ENCODE measurements at places on chromosomes 6 and 20. TPM values are rescaled to one million over a fixed set of nuclear protein-coding genes. Genes with fewer than 3 reads are reported as not detected.

DNA sequence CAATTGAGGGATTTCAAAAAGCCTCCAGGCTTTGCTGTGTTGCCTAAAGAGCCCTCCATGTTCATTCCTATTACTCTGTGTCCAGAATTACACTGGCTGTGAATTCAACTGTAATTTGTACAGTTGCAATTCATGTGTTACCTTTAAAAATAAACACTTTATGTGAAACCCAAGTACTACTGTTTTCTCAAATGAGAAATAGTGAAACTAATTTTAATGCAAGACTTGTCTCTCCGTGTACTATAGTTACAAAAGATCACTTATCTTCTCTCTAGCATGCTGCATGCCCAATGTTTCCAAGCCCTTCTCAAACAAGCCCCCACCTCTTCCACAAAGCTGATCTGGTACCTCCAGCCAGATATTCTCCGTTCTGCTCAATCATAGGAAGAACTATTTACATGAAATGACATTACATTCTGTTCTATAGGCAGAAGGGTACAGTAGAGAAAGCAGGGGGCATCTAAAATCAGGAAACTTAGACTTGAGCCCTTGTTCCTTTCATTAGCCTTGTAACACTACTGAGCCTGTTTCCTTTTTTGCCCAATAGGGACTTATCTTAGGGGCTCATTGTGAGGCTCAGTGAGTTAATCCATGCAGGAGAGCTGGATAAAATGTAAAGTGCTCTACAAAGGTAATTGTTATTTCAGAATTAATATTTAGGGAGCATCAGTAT, 12.3 kb upstream of the COL9A1 start:
- no peaks in the 10 kb centered on the region for H3K4me1 ChIP-seq
- H3K27me3 ChIP-seq = peaks cover 3% of the 10 kb centered on the region
- H3K4me3 ChIP-seq = no peak overlapping the region
- H3K36me3 ChIP-seq = no peaks in the 10 kb centered on the region
- DNase-seq = no peak
- H3K27ac ChIP-seq = no peak overlapping the region

DNA sequence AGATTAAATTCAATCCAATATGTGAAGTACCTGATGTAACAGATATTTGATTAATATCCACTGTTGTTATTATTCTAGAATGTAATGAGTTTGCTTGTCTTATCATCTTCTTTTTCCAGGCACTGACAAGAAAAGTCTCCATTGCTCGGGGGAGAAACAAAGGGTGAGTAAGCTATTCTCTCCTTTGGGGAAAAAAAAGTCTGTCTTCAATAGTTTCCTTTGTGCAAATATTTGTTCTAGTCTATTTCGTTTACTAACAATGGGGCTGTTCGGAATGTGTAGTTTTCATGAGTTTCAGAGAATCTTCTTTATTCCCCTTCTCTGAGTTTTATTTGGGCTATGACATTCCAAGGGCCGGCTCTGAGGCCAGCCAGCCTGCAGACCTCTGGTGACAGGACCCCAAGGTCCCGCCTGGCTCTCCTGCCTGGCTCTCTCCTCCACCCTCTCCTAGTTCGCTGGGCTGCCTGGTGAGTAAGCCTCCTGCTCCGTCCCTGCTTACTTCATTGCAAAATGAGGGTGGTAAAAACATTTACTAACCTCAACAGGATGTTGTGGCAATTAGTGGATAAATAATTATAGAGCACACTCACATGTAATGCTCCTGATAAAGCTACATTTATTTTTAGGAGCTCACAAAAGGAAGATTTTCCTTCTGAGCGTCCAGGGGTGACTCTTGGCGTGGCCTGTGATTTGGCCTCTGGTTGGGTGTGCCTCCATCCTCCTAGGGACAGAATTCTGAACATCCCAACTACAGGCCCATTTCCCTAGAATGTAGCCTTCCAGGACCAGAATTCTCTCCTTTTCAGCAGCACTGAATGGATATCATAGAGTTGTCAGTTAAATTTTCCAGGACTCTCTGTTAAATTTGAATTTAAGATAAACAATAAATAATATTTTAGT, 43.1 kb upstream of the SNX9 start:
- no peaks in the 10 kb centered on the region for H3K4me1 ChIP-seq
- no peaks in the 10 kb centered on the region for H3K36me3 ChIP-seq
- H3K4me3 ChIP-seq = no peak overlapping the region
- no peaks in the 10 kb centered on the region for H3K27me3 ChIP-seq

DNA sequence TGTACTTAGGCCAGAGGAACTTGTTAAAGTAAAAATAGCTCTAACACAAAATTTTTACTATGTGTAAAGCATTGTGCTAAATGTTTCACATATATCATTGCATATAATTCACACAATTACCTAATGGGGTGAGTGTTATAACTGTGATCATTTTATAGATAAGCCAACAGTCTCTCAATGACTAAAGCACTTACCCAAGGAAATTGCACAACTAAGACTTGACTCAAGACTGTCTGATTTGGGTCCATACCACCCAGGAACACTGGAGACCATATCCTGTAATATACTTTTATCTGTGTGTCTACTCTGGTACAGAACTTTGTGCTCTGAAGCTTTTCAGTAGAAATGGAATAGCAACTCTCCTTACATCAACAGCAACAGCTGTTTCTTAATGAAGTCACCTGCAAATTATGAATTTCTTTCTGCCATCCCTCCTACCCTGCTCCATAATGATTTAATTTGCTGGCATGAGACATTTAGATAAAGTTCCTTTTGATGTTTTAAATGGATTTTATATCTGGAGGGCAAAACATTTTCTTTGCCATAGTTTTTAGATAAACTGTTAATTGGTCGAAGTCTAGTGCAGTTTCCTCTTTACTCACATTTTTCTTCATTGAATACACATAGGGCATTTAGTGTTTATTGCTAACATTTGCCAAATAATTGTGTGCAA, 47.5 kb downstream of the TSPYL4 start:
- no peak overlapping the region for H3K4me3 ChIP-seq
- H3K27ac ChIP-seq = no peak overlapping the region
- H3K36me3 ChIP-seq = no peaks in the 10 kb centered on the region
- no peaks in the 10 kb centered on the region for H3K27me3 ChIP-seq
- no peaks in the 10 kb centered on the region for H3K4me1 ChIP-seq

- no peaks in the 10 kb centered on the region for H3K27me3 ChIP-seq
- peak; percentile 83 for DNase-seq
- H3K4me1 ChIP-seq = peaks cover 5% of the 10 kb centered on the region
- no peak overlapping the region for H3K27ac ChIP-seq
- H3K36me3 ChIP-seq = no peaks in the 10 kb centered on the region
Observed at GRCh38 chr6:151269321-151269995, 29.7 kb downstream of the AKAP12 start.

Gene SDHAF4
- 8.7 TPM for total RNA-seq

Gene SIRPD
- not detected for total RNA-seq
